ENCODE measurements at places on chromosomes 6 and 20. TPM values are rescaled to one million over a fixed set of nuclear protein-coding genes. Genes with fewer than 3 reads are reported as not detected.
A peak's percentile ranks its signal among the peaks of the same experiment; 100 is the strongest.

GRCh38 chr6:116011520-116011919 lies 49.2 kb downstream of the FRK start:
- DNase-seq = peak; percentile 44

- peak; percentile 70 for DNase-seq
Observed at GRCh38 chr6:35496841-35497570, at the start of gene TEAD3. TEAD3 (minus strand) TSS chr6:35497079.

DNA sequence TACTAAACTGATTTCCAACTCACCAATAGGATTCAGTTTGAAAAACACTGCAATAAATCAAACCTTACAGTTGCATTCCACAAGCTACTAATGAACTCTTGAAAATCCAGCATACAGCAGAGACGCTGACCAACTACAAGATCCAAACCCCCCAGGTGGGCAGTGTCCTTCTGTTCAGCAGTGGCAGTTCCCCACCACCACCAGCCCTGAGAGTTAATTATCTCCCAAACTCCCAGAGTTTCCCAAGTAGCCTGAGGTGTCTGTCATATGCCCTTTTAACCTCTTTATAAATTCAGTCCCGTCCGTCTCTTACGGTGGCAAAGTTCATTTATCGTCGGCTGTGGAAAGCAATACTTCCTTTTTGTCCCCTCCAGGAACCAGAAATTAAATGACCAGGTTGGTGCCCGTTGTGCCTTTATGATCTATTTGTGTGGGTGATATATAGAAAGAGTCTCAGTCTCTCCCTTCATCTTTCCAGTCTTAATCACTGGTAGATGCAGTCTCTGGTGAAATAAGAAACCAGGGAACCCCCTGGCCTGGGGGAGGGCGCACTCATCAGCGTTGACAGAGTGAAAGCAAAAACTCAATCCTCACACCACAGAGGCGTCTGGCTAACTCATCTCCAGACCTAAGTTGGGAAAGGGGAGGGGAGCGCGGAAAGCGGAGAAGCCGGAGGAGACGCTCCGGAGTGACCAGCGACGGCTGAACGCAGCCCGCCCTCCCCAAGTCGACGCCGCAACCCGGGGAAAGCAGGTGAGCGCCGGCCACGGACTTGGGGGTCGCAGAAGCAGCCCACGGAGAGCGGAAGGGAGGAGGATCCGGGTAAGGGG lies 717 bp downstream of the MRPL14 start:
- DNase-seq = peak; percentile 55

GRCh38 chr6:138432063-138432356 lies 28.0 kb downstream of the HEBP2 start:
- no peak for DNase-seq

GRCh38 chr6:164792666-164793065 lies 516.7 kb downstream of the C6orf118 start:
- no peak for DNase-seq

GRCh38 chr6:18400831-18401446 lies 13.8 kb downstream of the RNF144B start:
- no peak for DNase-seq

The TRAPPC3L gene
- not detected for total RNA-seq

The MMP24 gene
- 0.15 TPM for total RNA-seq

The CST3 gene
- total RNA-seq = 666 TPM

All from colonic mucosa (tissue), 4 donors.